ENCODE measurements at places on chromosomes 12 and 14. TPM values are rescaled to one million over a fixed set of nuclear protein-coding genes. Genes with fewer than 3 reads are reported as not detected.

TPPP2 gene
- total RNA-seq, result not detected

KRT74 gene
- 0.10 TPM for total RNA-seq

PRH2 gene
- total RNA-seq, result not detected

COX14 gene
- total RNA-seq, result 34.3 TPM

C14orf180 gene
- total RNA-seq, result not detected

ATP23 gene
- total RNA-seq, result 10.4 TPM

All from mononuclear cell (primary cell).